ENCODE measurements at places on chromosomes 4 and X.
A peak's percentile ranks its signal among the peaks of the same experiment; 100 is the strongest.

DNA sequence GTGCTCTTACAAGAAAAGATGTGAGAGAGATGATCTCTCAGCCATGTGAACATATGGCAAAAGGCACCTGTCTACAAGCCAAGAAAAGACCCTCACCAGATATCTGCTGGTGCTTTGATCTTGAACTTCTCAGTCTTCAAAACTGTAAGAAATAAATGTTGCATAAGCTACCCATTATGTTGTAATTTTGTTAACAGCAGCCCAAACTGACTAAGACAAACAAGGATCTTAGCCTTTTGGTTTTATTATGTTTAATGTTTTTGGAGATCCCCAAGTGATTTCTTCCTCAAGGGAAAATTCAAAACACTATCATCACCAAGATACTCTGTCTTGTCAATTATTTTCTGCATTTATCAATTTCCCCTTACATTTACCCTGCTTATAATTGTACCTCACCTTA, 21.8 kb upstream of the CCNI start:
- no peak for DNase-seq

GRCh38 chrX:19616959-19617358, 101.7 kb upstream of the MAP3K15 start:
- DNase-seq: no peak

- DNase-seq: no peak
These were observed 365.9 kb downstream of the CXXC4 start for GRCh38 chr4:104128850-104129213.

DNA sequence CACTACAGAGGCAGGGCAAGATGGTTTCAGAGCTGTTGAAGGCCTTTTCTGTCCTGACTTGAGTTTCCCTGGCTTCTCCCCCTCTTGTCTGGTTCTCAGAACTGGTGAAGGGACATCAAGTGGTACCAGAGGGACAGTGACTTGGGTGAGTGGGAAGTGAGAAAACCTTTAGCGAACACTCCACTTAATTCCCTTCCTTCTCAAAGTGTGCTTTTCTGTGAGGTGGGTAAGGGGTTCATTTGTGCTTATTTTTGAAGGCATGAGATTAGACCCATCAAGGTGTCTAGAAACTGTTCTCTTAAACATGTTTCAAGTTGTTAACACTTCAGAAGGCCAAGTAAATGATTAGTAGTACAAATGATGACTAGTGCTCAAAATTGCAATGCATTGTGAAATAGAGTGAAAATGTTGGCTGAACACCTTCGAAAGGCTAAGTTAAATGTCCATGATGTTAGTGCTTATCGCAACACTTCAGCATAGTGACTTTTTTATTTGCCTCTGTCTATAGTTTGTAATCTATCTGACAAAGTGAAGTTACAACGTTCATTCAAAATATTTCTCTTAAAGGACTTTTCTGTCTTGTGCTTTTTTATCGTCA, 2.8 kb downstream of the AREG start:
- no peak for DNase-seq

DNA sequence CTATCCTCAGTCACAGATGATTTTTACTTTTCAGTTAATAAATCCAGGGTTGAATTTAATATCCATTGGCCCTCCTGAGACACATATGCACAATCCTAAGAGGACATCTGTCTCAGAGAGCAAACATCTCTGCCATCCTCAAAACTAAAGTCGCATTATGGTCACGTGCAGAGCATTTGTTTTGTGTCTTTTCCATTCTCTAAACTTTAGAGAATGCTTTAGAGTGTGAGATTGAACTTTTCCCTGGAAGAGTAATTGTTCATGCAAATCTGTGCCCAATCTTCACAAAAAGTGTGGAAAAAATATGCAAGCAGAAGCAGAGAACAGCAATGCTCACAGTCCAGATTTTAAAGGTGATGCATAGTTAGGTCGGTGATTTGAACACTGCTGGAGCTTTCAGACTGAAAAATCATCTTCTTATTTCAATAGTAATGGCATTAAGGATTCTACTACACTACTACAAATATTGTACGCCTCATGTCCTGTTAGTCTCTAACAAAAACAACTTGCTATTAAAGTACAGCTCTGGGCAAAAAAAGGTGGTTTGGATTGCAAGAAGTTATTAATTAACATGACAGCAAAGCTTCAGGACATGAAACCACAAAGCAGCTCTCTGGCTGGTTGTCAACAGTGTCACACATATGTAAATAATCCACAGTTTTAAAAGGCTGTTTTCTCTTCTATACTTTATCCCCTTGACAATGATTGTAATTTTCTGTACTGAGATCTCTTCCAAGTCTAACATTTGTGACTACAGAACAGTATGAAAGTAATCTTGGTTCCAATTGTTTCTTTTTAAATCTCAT, 19.9 kb downstream of the DCHS2 start:
- no peak for DNase-seq

GRCh38 chr4:85368932-85369331, 106.0 kb upstream of the ARHGAP24 start:
- no peak for DNase-seq

DNA sequence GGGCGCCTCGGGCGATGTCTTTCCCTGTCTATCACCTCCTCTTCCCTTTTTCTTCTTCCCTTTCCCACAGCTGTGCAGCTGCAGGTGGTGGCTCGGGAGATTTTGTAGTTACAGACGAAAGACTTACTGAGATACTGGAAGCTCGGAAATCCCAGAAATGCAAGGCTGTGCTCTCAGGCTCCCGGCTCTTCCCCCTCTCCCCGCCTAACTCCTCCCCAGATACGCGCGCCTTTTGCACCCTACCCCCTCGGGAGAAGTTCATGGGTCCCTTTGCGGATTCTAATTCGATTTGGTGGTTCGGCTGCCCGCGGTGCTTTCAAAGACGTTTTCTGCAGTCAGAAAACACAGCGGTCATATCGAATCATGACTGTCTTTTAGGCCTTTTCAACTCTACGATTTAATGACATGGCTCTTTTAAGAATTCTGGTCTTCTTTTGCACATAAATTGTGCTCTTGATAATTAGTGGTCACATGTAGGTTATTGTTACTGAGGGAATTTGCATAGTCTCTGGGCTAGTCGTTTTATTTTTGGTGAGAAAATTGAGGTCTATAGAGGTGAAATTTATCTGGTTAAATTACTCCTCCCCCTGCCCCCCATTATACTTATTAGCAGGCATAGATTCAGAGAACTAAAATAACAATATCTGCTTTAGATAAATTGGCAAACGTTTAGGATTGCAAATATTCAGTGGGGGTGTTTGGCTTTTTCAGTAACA, 1.6 kb downstream of the SEPTIN11 start:
- DNase-seq: peak; percentile 7

DNA sequence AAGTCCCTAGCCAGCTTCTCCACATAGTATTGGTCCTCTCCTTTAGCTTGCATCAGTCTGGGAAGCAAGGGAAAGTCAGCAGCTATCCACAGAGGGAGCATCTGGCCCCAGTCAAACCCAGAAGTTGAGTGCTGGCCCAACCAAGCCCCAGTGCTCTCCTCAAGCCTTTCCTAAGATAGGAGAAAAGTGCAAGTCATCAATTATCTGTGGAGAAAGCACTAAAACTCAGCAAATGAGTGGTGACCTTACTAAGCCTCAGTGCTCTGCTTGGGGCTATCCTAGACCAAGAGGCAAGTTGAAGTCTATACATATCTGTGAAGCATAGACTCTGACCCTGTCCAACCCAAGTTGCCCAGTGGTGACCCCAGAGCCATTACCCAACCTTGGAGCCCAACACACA, 28.5 kb upstream of the MAGEE1 start:
- DNase-seq: no peak

DNA sequence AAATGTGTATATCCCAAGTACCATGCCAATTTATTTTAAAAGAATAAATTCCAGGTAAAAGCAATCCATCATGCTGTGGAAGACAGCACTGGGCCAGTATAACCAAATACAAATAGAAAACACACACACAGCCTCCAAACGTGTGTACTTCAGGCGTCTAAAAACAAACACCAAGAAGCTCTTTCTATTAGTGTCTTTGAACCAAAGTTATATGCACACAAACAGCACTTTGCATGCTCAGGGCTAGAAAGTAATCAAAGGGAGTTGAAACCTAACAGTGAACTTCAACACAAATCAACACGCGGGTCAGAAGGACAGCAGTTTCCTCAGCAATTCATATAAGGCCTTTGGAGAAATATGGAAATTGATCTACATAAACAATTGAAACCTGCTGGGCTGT, 15.4 kb downstream of the GASK1B start:
- DNase-seq: no peak

GRCh38 chrX:71367396-71367795, 1.2 kb downstream of the TAF1 start:
- no peak for DNase-seq

DNA sequence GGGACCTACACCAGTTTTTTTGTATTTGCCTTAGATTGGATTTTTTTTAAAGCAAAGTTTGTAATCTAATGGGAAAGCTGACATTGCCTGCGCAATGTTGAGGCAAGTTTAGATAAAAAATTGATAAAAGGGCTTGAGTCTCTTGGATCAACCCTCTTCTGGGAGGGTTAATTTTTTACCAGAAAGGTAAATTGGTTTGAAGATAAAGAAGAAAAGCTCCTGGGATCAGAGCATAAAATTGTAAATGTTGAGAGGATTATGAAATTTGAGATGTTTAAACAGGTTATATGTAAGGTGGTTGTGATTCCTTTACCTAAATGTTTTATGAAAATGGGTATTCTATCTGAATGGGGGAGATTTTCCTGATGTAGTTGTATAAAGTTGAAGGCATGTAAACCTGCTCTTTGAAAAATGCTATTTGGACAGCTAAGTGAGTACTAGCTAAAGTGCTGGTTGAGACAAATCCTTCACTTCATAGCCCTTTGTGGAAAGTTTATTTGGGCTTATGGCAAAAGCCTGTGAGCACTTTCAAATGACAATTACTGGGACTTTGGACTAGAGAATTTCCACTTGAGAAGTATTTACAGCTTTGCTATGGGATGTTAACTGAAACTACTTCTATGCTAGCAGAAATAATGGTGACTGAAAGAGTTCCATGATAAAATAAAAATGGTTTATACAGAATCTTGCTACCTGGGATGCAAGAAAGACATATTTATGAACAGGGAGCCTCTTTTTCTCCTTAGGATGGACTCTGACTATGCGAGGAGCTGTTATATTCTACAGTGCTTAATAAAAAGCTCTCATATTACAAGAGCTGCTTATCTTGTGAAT, 56.2 kb downstream of the UGT2B10 start:
- no peak for DNase-seq

DNA sequence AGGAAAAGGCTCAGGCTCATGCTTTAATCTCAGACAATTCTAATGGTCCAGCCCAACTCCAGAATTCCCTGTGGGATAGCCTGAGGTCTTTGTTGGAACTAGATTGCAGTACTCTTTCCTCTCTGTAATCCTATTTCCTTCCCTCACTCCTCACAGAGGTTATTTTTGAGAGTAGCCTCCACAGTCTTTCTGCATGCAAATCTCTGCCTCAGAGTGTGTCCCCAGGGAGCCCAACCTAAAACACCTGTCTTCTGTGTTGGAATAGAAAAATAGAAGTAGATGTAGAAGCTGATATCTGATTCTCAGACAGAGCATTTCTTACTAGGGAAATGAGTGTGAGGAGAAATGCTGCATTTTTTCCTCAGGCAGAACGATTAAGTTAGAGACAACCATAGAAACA, 915.5 kb upstream of the EPHA5 start:
- peak; percentile 5 for DNase-seq

DNA sequence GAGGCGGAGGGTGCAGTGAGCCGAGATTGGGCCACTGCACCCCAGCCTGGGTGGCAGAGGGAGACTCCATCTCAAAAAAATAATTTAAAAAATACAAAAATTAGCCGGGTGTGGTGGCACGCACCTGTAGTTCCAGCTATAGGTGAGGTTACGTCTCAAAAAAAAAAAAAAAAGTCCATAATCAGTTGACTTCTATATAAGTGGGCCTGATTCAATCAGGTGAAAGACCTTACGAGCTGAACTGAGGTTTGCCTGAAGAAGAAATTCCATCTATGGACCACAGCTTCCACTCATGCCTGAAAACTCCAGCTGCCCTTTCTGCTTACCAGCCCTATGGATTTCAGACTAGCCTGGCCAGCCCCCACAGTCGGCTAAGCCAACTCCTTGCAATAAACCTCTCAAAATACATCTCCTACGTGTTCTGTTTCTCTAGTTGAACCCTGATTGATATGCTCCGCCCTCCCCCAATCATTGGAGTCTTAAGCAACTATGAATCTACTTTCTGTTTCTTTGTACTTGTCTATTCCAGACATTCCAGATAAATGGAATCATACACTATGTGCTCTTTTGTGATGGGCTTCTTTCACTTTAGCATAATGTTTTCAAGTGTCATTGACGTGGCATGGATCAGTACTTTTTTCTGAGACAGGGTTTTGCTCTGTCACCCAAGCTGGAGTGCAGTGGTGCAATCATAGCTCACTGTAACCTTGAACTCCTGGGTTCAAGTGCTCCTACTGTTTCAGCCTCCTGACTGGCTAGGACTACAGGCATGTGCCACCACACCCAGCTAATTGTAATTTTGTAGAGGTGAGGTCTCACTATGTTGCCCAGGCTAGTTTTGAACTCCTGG, 36.6 kb downstream of the SAT1 start:
- no peak for DNase-seq

- no peak for DNase-seq
These were observed 78.2 kb upstream of the PAQR3 start for GRCh38 chr4:79017481-79017880.

- DNase-seq: no peak
These were observed 123.3 kb downstream of the MBNL3 start for GRCh38 chrX:132365490-132365889.

DNA sequence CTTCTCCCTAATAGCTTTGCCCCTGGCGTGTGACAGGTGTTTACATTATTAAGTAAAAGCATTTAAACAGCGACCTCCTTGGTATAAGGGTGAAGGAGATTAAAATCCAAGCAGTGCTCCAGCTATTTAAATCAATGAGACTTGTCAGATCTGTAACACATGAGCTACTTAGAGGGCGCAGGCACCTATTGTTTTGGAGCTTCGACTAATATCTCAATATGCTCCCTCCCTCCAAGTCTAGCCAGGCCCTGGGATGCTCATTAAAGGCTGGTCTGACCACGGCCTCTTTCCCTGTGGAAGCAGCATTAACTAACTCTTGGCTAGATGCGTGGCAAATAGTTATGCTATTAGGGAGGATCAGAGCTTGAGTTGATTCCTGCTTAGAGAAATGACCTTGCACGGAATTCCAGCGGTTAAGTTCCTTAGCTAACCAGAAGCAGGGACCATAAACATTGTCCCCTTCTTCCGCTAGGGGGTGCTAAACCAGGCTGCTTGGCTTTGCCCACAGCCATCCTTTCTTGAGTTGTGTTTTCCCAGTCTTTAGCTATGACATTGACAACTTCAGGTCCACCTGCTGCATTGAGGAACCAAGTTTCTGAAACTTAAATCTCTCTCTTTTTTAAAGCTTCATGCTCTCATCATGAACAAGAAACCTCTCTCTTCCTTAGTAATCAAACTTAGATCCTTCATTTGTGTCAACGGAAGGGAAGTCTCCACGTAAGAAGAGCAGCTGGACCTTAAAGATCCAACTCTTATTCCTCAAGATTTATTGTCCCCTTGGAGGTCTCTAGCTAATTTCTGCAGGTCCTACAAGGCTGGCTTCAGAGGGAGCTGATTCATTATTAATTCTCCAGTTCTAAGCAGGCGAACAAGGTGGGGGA, 80.7 kb upstream of the IGFBP7 start:
- DNase-seq: peak; percentile 31

- no peak for DNase-seq
These were observed 162.0 kb upstream of the ATP6AP2 start for GRCh38 chrX:40418813-40419195.

- no peak for DNase-seq
These were observed 1.5 kb downstream of the ADRA2C start for GRCh38 chr4:3767570-3768288.

GRCh38 chr4:133483600-133484246, 334.6 kb downstream of the PCDH10 start:
- DNase-seq: no peak
